ENCODE measurements at places on chromosomes 1 and 21.

DNA sequence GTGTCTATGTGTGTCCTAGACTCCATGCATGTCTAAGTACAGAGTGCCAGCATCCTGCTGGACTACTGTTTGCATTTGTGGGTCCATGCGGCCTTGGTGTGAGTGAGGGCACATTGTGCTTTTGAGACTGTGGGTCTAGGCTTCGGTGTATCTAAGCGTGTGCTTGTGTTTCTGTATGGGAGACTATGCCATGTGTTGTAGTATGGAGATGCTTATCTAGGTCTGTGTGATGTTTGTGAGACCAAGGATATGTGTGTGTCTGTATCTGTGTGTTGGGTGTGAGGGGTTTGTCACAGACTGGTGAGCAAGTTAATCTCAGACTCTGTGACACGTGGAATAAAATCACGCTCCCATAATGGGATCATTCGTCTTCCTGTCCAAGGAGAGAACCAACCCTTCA, 14.5 kb downstream of the AHDC1 start:
- DNase-seq = no peak

GRCh38 chr1:4019606-4020331, 119.7 kb upstream of the C1orf174 start:
- DNase-seq = no peak

DNA sequence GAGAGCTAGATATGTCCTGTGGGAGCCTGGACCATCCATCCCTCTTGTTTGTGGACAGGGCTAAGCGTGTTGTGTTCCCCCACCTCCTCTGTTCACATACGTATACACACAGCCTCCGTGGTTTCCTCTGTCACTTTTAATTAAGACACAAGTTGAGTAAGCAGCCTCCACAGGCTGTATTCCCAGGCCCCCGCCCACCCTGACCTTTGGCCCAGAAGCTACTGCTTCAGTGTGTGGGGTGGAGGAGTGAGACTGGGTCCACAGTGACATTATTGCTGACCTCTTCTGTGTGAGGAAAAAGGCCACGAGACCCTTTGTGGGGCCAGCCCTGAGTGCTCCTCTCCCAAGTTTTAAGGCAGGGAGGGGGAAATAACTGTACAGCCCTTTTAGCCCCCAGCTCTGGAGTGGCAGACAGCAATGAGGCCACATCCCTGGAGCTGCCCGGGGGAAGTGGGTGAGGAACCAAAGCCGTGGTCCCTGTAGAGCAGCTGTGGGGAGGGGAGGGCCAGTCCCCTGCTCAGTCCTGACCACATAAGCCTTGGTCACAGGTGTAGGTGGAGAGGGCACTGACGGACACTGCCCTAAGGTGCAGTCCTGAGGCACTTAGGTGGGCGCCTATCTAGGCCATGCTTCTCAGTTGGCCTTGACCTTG, 4.4 kb downstream of the ELOVL1 start:
- no peak for DNase-seq

- DNase-seq = no peak
Measured at GRCh38 chr1:225427235-225428067, at the start of gene LBR. LBR (minus strand) TSS chr1:225428038; CDS start chr1:225424075, 3,963 bp downstream.

DNA sequence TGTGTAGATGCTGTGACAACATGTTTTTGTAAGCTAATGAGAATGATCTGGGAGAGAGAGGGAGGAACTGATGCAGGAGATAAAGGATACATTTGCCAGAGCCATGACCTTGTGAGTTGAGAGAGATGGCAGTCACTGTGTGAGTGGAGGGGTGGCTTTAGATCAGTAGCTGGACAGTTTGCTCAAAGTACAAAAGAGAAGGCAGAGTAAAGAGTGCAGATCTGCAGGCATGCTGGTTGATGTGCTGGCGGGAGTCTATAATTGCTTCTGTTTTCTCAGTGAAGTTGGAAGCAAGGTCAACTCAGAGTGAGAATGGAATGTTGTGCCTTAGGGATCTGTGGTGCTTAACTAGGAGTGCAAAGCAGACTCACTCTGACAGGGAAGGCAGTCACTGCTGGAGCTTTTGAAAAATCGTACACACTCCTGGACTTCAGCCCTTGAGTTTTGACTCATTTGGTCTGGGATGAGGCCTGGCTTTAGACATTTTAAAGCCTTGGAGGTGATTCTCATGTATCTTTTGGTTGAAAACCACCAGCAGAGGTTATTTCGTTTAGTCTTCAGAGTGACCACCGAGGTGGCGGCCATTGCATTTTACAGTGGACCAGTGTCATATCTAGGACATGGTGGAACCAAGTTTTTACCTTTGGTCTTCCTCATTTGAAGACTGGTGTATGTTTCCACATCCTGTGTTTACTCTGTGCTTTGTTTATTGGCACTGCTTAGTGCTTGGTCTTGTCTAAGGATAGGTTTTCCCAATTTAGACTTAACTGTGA, 49.6 kb downstream of the MTR start:
- DNase-seq = no peak

- no peak for DNase-seq
Measured at GRCh38 chr1:226964068-226964425, 24.0 kb downstream of the COQ8A start.

DNA sequence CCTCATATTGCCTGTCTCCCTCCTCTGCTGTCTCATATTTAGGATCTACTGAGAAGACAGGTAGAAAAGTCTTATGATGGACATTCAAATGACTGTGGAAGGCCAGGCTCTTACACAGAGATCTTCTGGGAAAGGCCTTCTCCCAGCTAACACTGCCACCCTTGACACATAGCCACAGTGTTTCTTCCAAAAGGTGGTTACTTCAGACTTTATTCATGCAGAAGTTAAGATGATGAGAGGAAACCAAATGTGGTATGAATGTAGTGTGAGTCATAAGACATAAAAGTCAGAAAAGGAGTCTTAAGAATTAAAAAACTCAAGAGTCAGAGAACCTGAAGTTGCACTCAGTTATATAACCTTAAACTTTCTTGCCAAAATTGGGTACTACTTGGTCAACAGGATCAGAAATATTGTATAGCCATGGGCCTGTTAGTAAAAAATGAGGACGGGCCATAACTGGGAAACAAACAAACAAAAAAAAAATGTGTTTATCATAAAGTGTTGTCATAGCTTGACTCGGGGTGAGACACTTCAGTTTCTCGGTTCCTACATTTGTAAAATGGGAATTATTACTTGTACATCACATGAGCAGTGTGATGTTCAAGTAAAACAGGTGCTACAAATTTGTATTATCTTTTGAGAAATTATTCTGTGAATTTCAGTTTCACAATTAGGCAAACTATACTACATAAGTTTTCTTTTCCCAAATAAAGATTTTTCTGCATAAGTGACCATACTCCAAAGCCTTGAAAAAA, 1.2 kb upstream of the DENND1B start:
- no peak for DNase-seq

DNA sequence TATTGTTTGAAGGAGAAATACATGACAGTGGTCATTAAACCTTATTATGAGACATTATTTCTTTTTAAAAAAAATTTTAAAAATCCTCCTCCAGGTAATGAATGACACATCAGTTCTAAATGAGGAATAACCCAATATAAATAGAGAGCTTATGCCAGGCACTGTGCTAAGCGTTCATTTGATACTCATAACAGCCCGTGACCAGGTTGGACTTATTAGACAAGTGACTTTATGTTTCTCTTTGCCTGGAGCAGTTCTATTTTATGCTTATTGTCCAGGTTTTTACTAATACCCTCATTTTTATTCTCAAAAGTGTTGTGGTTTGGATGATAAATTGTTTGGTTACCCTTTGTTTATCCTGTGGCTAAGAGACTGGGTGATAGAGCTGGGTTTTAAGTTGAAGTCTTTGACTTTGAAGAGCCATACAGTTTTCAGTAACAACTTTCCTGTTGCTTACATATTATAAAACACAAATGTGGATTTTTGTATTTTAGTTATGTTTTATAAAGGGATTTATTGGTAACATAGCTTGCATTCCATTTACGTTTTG, 84.2 kb downstream of the RABGAP1L start:
- no peak for DNase-seq

- DNase-seq = no peak
Measured at GRCh38 chr21:36204980-36205379, 48.4 kb downstream of the DOP1B start.

DNA sequence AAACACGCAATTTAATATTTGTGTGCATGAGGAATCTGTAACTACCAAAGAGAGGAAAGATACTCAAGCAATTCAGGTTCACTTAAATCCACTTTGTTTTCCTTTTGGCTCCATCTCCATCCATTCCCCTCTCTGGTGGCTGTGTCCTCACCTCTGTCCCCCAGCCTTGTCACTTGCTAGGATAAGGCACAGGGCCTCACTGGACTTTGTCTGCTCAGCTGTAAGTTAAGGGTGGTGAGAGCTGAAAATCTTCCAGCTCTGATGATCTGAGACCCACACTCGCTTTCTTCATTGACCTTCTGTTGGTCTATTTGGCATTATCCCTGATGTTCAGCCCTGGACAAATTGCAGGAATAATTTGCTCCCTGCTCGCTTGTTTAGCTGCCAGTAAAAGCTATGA, 56.5 kb downstream of the RHOU start:
- no peak for DNase-seq

Measured in activated CD8-positive, alpha-beta memory T cell treated with anti-CD3 and anti-CD28 coated beads, Interleukin-2, amount 50 U/mL, for 4 hours (primary cell).